Right lung (tissue), 10 donors: ENCODE measurements at places on chromosomes 11 and 22. TPM values are rescaled to one million over a fixed set of nuclear protein-coding genes. Genes with fewer than 3 reads are reported as not detected.

Gene OR51I1
- polyA plus RNA-seq = not detected

Gene BTG4
- not detected for polyA plus RNA-seq

Gene RGL4
- 2.7 TPM for polyA plus RNA-seq

Gene RBM4B
- 80.0 TPM for polyA plus RNA-seq

Gene TCN1
- 0.10 TPM for polyA plus RNA-seq

Gene SYT13
- polyA plus RNA-seq = 4.8 TPM

Gene OR56A1
- not detected for polyA plus RNA-seq

Gene DGCR6
- polyA plus RNA-seq = 13.8 TPM

Gene NOX4
- polyA plus RNA-seq = 4.7 TPM

Gene AIFM3
- polyA plus RNA-seq = 0.77 TPM

Gene TSKU
- 25.9 TPM for polyA plus RNA-seq

Gene MYO18B
- polyA plus RNA-seq = 0.15 TPM

Gene APOA5
- not detected for polyA plus RNA-seq

Gene KCTD14
- 8.7 TPM for polyA plus RNA-seq

Gene NXPE2
- polyA plus RNA-seq = 0.09 TPM

Gene ZDHHC24
- 4.2 TPM for polyA plus RNA-seq

Gene CASP12
- 0.89 TPM for polyA plus RNA-seq

Gene EFCAB6
- polyA plus RNA-seq = 3.4 TPM

Gene RIMBP3B
- polyA plus RNA-seq = not detected

Gene TSGA10IP
- 0.62 TPM for polyA plus RNA-seq

Gene LGALS12
- 0.22 TPM for polyA plus RNA-seq

Gene DRD4
- polyA plus RNA-seq = 0.21 TPM

Gene CCDC188
- polyA plus RNA-seq = 2.5 TPM

Gene OLFML1
- polyA plus RNA-seq = 46.3 TPM
